ENCODE measurements at places on chromosomes 3 and 15.

- no peak for DNase-seq
These were observed 53.3 kb downstream of the RARB start for GRCh38 chr3:25481386-25481785.

DNA sequence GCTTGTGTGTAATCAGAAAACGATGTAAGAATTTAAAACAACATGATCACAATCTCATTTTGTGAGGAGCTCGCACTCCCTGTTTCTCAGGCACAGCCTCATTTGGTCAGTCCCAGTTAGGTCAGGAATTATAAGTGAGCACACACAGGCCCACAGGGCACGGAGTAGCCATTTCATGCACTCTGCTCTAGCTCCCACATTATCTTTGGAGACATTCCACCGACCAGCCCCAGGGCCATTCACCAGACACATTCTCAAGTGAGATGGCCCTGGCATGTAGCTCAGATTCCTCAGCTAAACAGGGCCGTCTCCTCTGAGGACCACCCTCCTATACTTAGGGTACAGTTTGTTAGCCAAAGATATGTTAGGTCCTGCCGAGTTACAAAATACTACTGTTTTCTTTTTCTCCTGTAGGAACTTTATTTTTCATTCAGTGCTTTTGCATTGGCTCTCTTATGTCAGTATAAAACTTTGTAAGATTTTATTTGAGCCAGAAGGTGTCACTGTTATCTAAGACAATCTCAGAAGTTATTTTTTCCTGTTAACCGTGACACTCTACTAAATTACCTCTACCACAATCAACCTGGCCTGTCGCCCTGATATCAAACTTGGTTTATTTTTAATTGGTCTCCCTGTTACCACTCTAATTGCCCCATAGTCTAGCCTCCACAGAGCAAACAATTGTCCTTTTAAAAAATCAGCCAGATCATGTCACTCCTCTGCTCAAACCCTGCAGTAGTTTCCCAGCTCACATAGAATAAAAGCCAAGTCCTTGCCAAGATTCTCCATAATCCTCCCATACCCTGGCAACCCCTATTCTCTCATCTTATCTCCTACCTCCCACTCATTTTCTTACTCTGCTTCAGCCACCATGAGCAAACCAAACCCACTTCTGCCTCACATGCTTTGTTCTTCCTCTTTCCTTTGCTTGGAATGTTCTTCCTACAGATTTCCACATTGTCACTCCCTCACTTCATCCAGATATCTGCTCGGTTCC lies 105.7 kb downstream of the PPP2R3A start:
- DNase-seq, result no peak

- no peak for DNase-seq
These were observed 28.1 kb downstream of the ATOSA start for GRCh38 chr15:52651114-52651513.

DNA sequence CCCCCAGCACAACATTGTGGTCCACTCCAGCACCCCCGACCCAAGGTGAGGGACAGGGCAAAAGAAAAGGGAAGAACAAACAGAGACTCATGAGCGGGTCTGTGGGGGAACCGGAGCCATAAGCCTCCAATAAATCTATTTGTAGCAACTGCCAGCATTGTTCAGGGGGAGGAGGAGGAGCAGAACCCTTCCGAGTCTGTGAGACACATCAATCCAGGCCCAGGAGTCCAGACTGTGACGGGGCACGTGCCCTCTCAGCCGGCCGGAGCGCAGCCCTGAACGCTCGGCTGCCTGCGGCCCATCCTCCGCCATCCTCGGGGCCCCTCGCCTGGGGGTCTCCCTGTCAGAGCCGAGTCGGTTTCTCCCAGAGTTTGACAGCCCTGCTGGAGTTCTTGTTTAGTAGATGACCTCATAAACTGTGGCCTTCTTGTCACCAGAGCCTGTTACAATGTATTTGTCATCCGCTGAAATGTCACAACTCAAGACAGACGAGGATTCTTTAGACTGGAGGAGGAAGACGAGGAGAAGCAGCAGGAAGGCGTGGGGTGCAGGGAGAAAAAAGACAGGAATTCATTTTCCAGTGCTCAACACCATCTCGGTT lies 47.9 kb downstream of the TLE3 start:
- no peak for DNase-seq

DNA sequence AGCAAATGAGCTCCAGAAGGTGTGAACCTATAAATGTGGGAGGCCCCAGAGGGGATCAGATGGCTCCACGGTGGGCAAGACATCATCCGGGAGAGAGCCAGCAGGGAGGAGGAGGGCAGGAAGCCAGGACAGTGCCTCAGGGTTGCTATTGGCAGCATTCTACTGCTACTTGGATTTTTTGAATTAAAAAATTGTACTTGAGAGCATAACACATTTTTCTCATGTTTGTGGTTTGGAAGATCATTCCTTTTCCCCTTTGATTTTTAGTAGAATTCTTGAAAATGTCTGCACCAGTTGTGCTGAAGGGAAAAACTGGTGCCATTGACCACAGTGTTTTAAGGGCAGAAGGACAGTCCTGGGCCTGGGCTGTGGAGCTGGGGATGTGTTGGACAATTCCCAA lies 59.2 kb downstream of the LYZL4 start:
- no peak for DNase-seq

GRCh38 chr3:101200461-101200860 lies 119.9 kb downstream of the IMPG2 start:
- no peak for DNase-seq

- DNase-seq, result no peak
These were observed 15.7 kb downstream of the PTH1R start for GRCh38 chr3:46893146-46893748.

DNA sequence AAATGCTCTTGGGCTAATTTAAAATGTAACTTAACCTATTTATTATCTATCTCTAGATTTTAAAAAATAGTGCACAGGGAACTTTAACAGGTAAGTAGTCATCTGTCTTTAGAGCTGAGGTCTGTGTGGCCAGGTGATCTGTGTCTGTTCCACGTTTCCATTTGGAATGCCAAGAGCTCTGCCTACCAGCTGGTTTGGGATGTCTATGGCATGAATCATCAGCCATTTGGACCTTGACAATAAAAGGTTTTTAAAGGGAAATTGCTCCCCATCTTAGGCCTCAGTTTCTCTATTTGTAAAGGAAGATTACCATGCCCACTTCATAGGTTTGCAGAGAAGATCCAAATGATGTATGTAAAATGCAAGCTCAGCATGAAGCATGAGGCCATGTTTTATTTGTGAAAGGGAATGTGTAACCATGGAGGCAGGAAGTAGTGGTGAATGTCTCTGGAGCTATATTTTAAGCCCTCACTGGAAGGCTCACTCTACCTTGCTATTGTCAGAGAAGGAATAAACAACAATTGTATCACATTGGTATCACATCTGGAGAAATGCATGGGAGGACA lies 548.1 kb upstream of the LMCD1 start:
- DNase-seq, result no peak

DNA sequence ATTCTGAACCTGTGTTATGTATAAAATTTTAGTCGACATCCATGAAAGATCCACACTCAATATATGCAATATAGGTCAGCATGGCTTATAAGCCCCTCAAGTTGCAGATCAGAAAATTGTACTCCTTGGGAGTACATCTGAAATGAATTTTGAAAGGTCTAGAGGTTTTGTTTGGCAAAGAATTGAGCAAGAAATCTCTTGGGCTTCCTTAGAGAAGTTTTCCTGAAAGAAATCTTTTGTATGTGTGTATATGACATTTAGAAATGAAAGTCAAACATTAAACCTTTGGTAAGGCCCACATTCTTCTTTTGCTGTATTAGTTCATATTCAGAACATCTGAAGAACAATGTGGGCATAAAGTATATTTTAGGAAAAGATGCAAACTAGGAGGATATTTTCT lies 1006.6 kb downstream of the NAALADL2 start:
- DNase-seq, result no peak

GRCh38 chr3:72101494-72101893 lies 316.5 kb upstream of the PROK2 start:
- no peak for DNase-seq

DNA sequence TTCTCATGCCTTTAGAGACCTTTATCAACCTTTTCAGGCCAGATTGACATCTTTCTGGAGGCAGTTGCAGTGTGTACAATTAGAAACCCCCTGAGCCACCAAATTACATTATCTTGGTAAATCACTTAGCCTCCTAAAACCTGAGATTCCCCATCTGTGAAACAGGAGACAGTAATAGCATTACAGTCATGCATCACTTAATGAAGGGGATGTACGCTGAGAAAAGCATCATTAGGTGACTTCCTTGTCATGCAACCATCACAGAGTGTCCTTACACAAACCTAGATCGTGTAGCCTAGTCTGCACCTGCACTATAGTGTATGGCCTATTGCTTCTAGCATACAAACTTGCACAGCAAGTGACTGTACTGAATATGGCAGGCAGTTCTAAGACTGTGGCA lies 400.8 kb upstream of the CNTN3 start:
- no peak for DNase-seq

DNA sequence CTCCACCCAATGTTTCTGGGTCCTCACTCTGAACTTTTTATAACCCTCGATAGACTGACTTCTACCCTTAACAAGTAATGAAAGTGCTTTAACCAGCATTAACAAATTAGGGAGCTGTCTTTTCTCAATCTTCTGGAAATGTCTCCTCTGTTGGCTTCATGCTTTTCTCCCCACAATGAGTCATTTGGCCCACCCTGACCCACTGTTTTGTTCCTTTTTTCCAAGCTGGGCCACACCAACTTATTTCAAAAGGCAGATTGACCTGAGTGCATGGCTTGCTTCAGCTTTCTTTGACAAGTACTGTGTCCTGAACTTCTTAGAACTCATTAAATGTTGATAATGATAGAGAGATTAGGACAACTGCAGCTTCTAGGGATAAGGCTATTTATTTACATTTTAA lies 199.6 kb upstream of the SEMA6D start:
- no peak for DNase-seq

DNA sequence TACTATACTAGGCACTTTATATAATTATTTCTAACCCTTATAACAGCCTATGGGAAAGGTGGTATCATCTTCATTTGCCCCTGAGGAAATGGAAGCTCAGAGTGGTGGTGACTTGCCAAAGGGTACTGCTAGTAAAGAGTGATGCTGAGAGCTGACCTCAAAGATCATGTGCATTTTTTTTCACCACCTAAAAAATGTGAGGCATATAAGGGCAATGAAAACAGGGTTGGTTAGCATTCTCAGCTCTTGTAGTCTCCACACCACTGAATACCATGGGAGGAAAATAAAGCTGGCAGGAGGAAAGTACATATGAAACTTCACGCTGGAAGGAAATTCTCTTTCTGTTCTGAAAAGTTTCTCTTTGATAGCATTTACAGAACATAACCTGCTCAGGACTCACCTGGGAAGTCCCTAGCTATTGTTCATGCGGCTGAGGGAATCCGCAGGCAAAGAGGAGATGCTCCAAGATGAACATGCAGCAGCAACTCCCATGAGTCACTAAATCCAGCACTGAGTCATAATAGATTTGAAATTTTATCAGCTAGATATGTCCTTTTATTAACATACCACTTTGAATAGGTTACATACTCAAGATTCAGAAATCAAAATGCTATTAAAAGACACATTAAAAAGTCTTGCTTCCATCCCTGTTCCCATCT lies 17.3 kb downstream of the FAIM start:
- no peak for DNase-seq

- no peak for DNase-seq
These were observed 5.1 kb downstream of the PHLDB2 start for GRCh38 chr3:111863942-111864694.

- no peak for DNase-seq
These were observed 127.6 kb downstream of the TBL1XR1 start for GRCh38 chr3:177069514-177070329.

GRCh38 chr3:150765949-150766720 lies 3.2 kb upstream of the SIAH2 start:
- peak; percentile 53 for DNase-seq

GRCh38 chr15:75814794-75815193 lies 28.5 kb upstream of the UBE2Q2 start:
- no peak for DNase-seq

GRCh38 chr3:11230125-11230524 lies 42.1 kb upstream of the ATG7 start:
- DNase-seq, result no peak

GRCh38 chr15:63501256-63502089 lies 2.9 kb upstream of the USP3 start:
- no peak for DNase-seq

DNA sequence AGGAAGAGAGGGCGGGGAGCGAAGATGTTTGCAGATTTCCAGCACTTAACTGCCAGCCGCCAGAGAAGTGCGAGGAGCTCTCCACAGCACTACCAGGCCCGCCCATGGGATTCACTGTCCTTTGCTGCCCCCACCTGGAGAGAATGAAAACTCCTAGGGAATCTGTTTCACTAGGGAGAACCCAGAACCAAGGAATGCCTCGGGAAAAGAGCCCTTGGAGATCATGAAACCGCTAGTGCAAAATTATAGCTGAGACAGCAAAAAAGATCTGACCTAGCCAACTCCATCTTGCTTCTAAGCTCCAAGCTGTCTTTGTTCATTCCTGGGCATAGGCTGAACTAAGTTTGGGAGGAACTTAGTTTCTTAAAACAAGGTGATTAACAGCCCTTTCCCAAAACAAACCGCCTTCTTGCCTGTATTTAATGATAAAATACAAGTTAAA lies 82.6 kb upstream of the GCNT3 start:
- DNase-seq, result peak; percentile 77

- DNase-seq, result no peak
These were observed 45.4 kb downstream of the EPHB1 start for GRCh38 chr3:134840459-134840858.

DNA sequence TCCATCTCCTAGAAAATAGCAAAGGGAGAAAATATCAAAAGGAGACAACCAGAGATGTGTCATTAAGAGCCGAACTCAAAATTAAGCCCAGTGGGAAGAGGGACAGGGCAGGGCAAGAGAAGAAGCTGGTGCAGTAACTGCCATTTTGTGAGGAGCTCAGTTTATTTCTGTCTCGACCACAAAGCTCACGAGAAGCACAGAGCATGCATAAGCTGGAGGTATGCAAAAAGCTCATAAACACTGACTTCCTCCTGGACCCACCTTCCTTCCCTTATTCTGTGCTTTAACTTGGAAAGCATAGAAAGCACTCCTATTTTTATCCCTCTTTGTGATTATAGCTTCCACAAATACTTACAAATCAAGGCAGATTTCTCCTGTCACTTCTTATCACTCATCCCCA lies 81.3 kb downstream of the DGKG start:
- DNase-seq, result no peak

DNA sequence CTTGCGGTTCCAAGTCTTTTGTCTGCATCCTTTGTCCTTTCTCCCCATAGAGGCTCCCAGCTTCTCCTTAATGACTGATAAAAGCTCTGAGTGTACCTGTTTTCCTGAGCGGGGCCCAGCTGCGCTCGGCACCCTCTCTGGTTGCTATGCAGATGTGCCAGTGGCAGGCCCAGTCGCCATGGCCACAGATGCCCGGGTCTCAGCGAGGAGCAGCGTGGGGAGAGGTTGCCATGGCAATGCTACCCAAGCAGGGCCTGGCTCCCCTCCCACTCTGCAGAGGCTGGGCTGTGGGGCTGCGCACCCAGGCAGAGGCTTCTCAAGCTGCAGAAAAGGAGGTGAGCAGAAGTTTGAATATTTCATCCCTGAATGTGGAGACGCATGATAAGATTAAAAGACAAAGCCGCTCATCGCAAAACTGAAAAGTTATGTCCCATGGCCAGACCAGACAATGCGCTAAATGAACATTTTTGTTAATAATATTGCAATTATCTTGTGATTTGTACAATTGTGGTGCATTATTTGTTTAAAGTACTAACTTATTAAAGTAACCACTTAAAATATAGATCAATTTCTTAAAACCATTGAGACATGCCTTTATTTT lies 66.1 kb downstream of the TPRA1 start:
- no peak for DNase-seq
